ENCODE measurements at places on chromosomes 2 and 18.

DNA sequence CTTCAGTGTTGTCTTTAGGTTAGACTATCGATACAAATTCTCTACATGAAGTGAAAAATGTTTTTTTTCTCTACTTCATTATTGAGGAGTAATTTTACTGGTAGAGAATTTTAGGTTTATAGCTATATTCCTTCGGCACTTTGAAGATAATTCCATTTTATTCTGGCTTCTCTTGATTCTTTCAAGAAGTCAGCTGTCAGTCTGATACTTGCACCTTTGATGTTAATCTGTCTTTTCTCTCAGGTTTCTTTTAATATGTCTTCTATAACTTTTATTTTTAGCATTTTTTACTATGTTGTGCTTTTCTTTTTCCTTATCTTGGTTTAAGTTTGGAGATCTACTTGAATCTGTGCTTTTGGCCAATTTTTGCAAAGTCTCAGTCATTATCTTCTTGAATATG is 18.6 kb downstream of the TSPYL6 start:
- DNase-seq = no peak

DNA sequence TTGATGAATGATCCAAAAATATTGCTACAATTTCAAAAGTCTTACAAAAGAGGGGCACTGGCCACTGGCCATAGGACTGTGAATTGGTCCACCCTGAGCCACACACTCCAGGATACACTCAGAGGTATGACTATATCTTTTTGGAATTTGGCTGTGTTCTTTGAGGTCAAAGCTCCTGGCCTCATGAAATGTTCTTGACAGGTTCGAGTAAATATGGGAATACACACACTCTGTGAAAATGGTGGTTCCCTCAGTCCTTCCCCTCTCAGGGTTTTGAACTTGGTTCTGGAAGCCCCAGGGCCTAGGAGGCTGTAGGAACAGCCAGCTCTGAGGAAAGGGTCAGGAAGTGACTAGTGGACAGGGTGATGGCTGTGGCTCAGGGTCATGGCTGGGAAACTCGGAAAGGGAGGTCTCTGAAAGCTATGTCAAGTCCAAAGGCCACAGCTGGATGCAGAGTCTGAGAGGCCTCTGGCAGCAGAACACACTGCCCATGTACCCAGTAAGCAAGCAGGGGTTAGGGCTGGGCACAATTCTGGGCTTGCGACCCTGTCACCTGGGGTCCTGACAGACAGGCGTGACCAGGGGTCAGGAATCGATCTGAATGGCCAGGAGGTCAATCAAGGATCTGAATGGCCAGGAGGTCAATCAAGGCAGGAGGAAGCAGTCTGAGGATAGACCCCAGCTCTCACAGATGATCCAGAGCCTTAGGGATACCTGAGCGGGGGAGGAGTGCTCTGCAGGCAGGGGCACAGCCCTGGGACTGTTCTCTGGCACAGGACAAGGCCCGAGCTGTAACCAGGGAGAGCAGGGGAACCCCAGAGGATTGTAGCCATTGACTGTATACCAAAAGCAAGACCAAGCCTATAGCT is 223.4 kb upstream of the SMAD2 start:
- no peak for DNase-seq

DNA sequence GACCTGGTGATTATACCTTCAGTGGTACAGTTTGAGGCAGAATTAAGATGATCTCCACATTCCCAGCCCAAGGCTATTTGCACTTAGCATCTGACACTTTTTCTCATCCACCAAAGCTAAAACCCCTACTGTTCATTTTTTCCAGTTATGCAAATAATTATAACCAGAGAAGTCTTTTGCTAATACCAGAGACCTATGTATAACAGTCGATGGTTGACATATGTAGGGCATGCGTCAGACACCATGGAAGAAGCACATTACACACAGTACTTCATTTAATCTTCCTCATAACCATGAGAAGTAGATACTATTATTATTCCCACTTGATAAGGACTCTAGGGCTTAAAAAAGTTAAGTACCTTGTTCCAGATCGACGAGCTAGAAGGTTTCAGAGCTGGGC is 36.5 kb downstream of the AP1S3 start:
- DNase-seq = no peak

- no peak for DNase-seq
These were observed 277.0 kb downstream of the ICOS start for GRCh38 chr2:204213588-204213987.

DNA sequence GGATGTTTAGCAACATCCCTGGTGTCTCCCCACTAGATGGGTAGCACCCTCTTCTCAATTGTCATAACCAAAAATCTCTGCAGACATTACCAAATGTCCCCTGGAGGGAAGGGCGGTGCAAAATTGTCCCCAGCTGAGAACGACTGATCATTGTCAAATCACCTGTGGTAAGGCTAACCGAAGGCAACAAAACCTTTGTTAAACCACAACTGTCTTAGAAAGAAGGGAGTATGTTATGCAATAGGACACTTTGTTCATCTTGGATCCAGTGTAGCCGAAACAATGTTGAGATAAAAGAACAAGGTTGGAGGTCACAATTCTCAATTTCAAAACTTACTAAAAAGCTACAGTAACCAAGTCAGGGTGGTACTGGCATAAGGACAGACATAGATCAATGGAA is 50.3 kb upstream of the ST3GAL5 start:
- no peak for DNase-seq

DNA sequence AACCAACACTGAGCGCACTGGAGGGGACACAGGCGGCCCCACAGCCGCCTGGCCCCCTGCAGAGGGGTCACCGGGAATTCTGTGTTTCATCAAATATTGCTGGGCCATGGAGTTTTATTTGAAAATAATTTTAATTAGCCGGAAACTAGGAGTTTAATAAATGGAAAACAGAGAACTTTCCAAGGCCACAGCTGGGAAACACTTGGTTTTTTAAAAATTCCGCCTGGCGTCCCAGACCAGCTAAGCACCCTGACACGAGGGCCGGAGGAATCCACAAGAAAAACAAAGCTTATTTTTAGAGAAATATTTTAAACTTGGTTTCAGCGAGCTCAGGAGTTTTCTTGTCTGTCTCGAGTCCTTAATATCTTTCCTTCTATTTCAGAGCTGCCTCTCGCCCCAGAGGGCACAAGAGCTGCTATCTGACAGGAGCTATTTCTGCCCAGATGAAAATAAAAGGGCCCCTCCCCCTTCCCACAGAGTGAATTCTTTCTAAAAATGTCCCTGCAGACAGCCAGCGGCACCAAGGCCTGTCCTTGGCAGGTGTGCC is 8.2 kb downstream of the ZFP36L2 start:
- no peak for DNase-seq

GRCh38 chr18:9707381-9708056 is 582 bp upstream of the RAB31 start:
- DNase-seq = no peak

- DNase-seq = no peak
These were observed 208.4 kb downstream of the CDH20 start for GRCh38 chr18:61541673-61542072.

DNA sequence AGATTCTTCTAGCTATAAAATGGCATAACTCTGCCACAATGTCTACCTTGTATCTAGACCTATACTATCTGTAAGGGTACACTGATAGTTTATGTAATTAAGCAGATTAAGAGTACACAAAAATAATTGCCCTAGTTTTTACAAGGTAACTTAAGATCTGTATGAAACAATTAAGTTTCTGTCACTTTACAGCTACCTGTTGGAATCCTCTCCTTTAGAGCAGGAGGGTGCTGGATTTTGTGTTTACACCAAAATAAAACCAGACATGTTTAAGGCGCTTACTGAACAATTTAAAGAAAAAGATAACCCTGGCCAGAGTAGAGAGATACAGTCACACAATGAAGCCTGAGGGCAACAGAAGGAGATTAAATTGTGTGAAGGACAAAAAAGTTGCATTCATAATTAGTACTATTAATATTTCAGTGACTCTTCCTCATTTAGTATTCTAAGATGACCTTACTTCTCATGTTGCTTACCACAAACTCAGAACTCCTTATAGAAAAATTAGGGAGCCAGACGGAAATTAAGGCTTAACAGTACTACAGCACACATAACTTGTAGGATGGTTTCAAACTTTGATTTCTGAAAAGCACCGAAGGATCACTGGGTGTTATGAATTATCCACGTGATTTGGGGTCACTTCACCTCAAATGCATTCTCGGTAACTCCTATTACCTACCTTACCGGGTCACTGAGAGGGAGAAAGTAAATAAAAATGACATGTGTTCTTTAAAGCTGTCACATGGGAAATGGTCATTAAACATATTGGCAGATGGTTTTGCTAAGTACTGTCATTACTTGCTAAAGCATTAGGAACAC is 1.0 kb downstream of the DARS1 start:
- DNase-seq = no peak

Data from CD4-positive, alpha-beta T cell (primary cell).